NCI-H1436 (cell line): ENCODE measurements at places on chromosomes 11 and 22.

DNA sequence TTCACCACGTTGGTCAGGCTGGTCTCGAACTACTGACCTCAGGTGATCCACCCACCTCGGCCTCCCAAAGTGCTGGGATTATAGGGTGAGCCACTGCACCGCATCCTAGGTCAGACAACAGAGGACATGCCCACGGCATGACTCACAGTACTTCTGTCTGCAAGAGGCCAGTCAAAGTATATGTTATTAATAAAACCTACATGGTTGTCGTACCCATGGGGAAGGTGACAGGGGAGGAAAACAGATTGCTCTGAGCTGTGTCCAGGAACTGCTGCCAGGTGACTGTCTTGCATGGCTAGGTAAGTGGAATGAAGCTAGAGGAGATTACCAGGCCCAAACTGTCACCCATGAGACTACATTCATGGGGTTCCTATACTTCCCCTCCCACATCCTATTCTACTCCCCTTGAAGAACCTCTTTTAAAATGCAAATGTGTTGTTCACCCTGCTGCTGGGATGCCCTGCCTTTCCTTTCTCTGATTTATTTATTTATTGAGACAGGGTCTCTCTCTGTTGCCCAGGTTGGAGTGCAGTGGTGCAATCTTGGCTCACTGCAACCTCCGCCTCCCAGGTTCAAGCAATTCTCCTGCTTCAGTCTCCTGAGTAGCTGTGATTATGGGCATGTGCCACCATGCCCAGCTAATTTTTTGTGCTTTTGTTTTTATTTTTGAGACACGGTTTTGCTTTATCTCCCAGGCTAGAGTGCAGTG, 2.0 kb upstream of the NLRX1 start:
- DNase-seq, result no peak

DNA sequence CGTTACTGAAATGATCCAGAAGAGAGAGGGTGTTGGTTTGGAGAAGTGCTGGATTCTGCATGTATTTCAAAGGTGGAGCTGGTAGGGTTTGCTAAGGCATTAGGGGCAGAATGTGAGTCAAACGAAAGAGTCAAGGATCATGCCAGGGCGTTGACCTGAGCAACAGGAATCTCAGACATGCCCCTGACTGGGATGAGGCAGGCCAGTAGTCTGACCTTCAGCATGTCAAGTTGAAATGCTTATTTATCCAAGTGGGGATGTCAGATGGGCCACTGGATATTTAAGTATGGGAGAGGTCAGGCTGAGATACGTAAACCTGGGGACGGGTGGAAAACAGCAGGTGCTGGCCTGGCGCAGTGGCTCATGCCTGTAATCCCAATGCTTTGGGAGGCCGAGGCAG, 2.7 kb upstream of the TSGA10IP start:
- DNase-seq, result no peak

DNA sequence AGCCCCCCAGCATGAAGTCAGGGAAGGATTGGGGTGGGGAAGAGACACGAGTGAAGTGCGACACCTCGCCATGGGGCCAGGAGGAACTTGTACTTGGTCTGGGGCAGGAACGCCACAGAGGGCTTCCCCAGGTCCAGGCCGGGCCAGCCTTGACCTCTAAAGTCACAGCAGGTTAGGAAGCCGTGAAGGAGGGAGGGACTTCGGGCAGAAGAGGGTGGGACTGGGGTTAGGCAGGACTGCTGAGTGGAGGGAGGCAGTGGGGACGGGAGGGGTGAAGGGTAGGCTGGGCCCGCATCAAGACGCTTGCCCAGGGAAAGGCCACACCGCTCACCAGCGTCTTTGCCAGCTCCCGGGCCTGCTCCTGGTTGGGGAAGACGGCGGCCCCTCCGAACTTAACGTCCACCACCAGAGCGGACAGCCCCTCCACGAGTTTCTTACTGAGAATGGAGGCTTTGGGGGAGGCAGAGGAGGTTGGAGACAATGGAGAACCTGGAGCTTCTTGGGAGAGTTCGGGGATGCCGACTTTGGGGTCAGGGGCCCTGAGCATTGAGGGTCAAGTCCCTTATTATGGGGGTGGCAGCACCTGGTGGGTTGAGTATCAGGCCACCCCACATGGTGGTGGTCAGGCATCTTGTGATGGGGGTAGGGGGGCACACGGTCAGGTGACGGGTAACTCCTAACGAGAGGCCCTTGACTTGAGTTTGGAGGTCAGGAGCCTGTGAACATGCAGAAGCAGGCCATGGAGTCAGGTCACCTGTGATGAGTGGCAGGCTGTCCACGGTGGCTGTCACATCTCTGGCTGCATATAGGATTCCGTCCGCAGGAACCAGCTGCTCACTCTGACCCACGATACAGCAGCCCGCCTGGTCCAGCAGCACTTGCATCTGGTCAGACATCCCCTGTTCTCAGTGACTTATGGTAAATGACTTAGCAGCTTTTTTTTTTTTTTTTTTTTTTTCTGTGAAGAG, 1.7 kb upstream of the SCO2 start:
- no peak for DNase-seq

DNA sequence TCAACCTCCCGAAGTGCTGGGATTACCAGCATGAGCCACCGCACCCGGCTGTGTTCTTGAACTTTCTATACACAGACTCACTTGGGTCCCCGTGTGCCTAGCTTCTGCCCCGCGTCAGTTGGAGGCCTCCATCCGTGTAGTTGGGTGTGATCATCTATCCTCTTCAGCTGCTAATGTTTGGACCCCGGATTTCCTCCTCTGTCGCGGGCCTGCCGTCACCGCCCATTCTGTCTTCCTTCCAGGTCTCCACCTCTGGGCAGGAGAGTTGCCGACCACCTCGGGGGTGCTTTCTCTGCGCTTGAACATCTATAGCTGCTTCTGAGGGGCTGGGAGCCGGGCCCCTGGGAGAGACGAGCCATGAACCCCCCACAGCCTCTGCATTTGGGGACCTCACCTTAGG, 5.5 kb downstream of the CDC42EP1 start:
- DNase-seq, result no peak

DNA sequence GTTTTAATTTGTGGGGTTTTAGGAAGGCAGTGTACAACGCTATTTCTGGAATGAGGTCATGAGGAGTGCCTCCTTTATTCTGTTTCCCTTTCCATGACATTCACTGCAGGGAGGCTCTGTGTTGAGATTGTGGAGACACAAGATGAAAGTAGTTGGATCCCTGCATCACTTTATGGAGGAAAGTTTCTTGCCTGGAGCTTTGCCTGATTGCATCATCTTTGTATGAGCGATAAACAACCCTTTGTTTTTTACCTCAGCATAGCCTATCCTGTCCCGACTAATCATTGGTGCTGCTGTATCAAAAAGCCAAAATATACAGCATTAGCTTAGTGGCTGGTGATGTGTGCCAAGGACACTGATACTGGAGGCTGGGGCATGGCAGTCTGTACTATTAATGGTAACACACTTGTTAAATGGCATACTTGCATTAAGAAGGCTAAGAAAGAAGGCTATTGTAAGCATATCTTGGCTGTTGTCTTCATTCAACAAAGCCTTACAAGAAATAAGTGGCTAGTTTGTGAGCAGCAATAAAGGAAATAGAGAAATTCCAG, 31.2 kb upstream of the SLC5A4 start:
- DNase-seq, result no peak

GRCh38 chr11:113518716-113519495, 43.7 kb upstream of the DRD2 start:
- no peak for DNase-seq

GRCh38 chr11:100991541-100991940, 138.1 kb downstream of the PGR start:
- DNase-seq, result no peak

DNA sequence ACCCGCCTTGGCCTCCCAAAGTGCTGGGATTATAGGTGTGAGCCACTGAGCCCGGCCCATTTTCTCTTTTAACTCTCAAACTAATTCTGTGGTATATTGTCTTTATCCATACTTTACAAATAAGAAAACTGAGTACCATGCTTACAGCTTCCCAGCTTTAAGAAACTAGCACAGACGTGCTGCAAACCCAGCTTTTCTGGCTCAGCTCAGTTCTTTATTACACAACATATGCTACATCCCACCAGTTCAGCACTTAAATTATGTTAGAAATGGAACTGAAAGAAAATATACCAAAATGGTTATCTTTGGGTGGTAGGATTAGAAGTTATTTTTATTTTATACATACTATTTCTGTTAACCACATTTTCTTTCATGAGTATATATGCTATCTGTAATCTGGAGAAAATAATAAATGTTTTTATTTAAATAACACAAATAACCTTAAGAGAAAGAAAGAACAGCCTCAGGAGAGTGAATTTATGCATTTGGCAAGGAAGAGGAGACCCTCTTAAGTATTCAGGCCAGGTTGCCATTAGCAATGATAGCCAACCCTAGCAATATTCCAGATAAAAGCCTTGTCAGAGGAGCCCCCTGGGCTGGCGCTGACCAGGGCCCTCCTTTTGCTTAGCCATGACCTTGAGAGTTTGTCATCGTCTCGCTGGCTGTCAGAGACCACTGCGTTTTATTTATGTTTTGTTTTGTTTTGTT, 33.8 kb downstream of the SLN start:
- DNase-seq, result no peak

GRCh38 chr11:43681401-43681942, 934 bp downstream of the HSD17B12 start:
- DNase-seq, result no peak

DNA sequence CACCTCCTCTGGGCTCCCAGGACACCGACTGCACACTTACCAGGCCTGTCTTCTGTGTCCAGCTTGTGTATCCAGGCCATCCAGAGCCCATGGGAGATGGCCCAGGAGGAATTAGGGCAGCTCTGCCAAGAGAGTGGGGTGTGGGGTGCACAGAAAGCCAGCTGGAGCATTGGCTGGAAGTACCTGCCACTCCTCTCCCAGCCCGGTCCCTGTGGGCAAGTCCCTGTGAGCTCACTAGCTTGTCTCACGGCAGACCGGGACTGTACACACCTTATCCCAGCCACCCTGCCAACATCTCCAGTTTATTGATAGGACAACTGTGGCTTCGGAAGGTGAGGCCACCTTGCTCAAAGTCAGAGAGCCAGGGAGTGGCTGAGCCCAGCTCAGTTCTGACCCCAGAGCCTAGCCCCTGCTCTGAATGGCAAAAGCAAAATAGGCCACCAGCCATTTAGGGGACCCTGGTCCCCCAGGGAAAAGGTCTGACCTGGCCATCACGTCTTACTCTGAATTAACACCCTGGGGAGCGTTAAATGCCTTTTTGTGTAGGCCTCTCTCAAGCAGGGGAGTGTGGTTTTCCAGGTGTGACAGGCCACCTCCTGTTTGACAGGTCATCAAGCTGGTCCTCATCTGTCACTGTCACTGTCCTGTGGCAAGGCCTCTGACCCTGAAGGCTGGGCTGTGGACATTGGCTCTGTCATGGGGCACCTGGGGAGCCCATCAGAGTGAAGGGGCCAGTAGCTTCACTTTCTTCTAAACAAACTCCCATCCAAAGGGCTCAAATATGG, 15.1 kb downstream of the UQCR10 start:
- DNase-seq, result no peak

GRCh38 chr11:64742889-64743590, 902 bp downstream of the RASGRP2 start:
- DNase-seq, result peak; percentile 24

- no peak for DNase-seq
Measured at GRCh38 chr11:134373591-134374052, 38.4 kb downstream of the B3GAT1 start.

DNA sequence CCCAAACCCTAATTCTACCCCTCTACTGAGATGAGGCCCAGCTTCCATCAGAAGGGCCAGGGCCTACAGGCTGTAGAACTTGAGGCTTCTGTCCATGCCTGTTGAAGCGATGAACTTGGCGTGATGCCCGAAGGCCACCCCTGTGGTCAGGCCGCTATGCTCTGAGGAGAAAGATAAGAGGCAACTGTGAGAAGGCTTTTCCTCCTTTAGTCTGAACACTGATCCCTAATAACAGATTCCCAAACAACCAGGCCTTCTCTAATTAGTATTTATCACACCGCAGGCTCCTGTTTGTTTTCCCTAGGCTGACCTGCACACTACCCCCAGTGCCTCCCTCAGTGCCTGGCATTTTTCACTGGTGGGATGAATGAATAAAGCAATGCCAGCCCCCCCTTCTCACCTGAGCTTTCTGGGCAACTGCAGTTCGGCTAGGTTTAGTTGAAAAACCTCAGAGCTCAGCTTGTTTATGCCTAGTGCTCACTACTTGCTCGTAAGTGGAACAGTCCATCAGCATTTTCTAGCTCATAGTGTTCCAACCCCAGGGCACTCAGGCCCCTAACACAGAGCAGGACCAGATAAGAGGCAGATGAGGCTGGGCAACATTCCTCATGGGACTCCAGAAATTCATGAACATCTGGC, 15.2 kb downstream of the PRPF19 start:
- no peak for DNase-seq

DNA sequence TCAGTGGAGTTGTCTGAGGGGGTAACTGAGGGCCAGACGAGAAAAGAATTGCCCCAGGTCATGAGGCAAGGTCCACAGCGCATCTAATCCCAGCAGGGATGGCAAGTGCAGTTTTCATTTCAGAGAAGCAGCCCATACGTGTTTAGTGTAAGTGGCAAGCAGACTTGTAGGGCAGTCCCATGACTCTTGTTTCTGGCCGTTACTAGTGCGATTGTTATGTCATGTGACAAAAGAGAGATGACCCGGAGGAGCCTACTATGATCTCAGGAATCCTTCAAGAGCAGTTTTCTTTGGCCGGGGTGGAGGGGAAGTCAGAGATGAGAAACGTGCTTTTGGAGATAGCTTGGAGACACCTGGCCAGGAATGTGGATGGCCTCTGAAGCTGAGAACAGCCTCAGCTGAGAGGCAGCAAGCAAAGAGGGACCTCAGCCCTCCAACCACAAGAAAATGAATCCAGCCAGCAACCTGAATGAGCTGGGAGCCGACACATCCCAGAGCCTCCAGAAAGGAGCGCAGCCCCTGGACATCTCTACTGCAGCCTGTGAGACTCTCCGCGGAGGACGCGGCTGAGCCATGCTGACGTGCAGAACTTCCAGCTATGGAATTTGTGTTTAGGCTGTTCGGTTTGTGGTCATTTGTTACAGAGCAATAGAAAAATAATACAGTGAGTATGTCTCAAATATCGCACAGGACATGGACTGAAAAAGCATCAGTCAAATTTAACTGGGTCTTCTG, 44.1 kb upstream of the CDON start:
- DNase-seq, result no peak

DNA sequence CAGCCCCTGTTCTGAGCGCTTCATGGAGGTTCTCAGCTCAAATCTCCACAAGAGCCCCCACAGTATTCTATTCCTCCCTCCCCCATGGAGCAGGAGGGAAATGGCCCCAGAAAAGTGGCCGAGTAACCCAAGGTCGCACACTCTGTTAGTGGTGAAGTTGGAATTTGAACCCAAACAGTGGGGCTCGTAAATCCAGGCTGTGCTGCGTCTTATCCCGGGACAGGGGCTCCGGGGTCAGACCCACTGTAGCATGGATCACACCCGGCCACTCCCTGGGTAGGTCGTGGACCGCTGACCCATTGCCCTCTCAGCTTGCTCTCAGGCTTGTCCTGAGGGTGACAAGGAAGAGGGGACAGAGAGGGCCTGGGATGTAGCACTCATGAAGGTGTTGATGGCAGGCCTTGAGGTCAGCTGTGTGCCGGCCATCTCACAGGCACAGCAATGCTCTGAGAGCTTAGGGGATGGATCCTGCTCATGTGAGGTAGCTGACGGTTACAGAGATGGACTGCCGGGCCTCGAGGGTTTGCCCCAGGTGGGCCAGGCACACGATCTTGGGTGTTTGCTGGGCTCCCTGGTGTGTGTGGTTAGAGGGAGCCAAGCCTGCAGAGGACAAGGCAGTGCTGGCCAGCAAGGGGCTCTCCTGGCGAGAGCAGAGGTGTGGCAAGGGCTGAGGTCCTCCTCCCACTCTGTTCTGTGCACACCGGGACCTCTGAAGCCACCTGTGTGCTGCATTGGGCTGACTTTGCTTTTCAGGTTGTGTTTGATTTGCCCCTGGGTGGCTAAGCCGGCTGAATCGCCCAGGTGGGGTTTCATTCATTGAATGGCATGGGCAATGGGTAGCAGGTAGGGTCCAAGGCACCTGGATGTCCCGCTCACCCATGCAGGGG, 2.3 kb upstream of the FGF19 start:
- DNase-seq, result no peak
